ENCODE measurements at places on chromosomes 2 and 18.

DNA sequence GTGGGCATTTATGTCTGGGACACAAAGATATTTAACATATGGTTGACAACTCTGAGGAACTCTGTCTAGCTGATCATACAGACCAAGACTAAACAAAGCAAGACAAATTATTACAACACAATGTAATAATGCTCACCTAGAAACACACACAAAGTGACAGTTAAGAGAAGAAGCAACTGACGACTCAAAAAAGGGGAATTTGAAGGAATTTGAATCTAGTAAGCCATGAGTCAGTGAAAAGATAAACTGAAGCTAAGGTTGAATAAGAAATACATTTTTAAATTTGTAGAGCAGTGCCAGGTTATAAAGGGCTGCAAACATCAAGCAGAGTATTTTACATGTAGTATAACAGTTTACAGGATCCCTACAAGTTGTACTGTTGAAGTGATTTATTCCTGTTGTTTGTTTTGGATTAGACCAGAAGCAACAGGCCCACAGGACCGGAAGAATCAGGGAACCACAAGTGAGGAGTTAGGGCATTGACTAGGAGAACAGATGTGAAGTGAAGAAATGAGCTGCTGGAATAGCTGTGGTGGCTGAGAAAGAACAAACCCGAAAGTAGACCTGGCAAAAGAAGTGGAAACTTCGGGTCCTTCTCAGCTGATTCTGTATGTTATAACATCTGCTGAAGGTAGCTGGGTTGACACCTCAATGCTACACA lies 35.6 kb downstream of the IFIH1 start:
- DNase-seq, result no peak

DNA sequence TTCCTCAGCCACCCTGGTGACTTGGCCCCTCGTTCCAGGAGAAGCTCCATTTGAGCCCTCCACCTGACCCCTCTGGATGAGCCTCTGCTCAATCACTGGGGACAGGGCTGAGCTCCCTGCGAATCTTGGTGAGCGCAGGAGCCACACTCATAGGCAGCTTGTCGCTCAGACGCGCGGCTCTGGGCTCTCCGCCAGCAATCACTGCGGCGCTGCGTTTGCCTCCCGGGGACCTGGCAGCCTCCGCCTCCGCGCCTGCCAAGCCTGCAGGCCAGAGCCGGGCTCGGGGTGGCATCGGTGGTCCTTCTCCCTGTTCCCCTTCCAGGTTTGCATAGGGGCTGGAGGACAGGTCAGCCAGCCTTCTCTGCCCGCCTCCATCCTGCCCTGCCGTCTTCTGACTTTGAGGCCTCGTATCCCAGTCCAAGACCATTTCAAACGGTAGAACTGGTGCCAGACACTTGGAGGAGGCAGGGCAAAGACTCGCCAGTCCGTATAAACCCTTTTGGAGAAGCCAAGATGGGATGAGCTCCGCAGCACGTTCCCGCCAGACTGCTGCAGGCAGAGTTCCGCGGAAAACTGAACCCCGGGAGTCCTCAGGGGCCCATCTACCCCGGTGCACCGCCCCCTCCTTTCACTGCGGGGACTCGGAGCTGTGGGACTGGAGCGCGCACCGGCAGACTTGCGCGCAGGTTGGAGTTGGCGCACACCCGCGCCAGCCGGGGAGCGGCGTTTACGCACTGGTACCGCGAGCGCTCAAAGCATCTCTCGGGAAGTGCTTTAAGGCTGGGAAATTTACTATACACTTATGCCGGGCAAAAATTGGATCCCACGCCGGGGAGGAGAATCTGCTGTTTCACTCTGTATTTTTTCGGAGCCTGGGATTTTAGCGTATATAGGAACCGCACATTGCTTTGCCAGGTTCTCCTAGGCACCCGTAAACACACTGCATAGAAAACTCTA lies 1.1 kb upstream of the TACR1 start:
- peak; percentile 43 for DNase-seq

- DNase-seq, result no peak
These were observed 35.2 kb downstream of the PRELID3A start for GRCh38 chr18:12442946-12443345.

DNA sequence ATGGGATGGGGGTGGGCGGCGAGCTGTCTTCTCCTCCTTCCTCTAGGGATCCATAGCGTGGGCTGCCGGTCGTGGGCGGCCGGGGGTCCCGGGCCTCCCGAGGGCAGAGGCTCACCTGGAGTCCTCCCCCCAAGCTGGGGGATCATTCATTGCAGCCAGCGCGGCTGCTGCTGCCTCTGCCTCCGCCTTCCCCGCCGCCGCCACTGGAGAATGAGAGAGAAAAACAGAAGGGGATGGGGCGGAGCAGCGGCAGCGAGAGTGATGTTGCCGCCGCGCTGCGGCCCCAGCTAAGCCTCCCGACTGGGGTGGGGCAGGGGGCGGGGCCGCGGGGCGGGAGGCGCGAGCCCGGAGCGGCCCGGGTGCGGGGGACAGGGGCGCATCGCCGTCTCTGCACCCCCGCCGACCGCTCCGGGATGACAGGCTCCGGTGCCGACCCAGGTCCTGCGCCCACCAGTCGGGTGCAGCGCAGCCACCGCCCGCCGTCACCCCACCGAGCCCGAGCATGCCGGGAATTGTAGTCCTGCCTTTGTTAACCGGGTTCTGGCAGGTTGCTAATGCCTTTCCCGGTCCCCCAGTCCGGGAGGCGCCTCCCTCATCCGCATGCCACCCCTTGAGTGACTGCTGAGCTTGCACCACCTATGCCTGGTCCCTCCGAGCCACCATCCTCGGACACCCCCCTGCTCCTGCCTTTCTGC lies at the start of gene KIF3C:
KIF3C (minus strand) TSS at position 225 of the 695 bp plus-strand sequence. CDS start 580 bp downstream, outside the sequence.
- DNase-seq, result peak; percentile 64

DNA sequence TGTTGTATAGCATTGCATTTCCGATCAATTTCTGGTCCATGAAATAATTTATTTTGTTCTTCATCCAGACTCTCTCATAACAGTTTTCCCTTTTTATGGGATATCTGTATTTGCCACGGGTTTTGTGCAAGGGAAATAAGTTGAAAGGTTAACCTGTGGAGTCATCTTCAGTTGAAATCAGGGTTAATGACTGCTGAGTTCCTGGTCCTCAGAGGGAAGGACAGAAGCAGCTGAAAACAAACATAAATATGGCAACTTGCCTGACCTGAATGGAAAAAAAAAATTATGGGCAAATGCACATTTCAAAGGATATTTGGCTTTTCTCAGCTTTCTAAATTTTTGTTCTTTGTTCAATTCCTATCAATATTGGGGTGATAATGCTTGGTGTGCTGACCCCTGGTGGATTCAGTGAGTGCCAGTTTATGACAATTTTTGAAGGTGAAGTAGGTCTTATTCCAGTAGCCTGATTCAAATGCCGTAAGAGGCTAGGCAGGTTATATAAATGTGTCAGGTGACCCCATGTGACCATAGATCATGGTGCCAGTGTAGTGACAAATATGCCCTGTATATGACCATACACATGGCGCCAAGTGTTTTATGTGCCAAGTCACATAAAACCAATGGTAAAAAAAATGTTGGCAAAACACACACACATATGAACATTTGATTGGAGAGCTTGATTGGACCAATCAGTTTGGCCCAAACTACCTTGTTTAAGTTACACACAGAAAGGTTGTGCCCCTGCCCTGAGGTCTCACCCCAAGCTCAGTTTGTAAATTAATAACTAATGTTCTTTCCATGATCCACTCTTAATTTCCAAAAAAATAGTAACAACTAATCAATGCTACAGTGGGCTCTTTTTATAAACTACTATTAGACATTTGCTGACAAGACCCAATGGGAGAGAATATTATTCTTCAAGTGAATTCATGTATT lies 47.6 kb upstream of the FAM124B start:
- no peak for DNase-seq

DNA sequence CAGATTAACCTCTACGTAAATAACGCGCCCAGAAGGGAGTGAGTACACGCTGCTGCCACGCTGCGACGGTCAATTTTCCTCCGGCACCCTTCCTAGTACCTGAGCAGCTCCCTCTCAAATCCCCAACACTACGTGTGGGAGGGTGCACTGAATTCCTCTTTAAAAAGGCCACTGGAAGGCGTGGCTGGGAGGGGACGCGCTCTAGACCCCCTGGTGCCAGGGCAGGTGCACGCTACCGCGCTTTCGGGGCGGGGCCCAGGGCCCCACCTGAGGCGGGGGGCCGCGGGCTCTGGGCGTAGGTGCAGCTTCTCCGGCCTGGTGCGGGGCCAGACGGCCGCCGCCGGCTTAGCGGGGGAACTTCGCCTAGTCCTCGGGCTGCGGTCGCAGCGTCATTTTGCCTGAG lies 668 bp upstream of the ANKRD12 start:
- DNase-seq, result peak; percentile 58

DNA sequence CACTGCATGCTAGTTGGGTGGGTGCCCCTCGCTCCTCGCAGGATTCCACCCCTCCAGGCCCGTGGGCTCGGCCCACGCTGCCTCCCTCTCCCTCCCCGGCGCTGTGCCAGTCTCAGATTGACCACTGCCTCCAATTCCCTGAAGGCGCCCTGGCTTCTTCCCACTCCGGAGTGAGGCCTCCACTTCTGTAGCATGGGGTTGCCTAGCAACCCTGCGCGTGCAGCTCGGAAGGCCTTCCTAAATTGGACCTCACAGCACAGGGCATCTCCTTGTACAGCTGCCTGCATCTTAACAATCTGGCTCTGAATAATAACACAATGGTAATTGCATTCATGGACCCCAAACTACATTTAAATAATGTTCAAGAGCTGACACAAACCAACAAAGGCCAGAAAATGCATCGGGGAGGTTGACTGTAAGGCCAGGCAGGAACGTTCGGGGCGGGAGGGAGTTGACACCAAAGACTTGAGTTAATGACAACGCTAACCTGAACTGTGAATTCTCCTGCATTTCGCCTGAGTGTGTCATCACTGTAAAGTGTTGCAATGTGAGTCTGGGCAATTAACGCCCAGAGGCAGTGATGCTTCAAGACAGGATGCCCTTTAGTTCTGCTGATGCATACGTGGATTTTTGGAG lies 222.9 kb downstream of the ZBTB7C start:
- peak; percentile 51 for DNase-seq

DNA sequence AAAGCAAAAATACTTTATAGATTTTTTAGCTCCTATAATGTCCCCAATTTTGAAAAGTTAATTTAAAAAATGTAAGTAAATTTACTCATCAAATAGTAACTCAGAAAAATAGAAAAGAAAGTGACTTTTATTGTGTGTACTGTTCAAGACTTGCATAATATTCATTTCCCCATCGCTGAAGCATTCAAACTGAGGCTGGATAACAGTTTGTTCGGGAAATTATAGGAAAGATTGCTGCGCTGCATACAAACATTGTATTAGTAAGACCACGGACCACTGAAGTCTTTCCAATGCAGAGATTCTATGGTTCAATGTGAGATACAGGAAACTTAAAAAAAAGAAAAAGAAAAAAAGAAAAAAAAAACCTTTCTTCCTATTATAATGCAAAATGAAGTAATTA lies 10.4 kb downstream of the STK17B start:
- no peak for DNase-seq

DNA sequence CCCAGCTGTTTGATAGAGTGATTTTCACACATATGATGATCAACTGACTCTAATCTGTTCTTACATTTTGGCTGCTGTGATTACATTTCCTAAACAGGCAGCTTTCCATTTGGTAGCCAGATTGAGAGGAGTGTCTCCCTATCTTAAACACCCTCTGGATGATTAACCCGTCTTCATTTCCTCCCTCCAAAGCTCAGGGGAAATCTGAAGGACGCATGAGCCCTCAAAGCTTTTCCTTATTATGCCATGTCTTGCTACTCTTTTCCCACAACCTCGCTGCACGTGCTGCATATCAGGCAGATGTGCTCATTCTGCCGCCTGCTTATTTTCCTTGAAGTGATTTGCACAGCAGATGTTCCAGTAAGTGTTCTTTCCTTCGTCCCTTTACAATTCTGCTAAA lies 837.4 kb downstream of the LRRTM4 start:
- no peak for DNase-seq

GRCh38 chr2:200477667-200478131 lies 32.2 kb downstream of the KCTD18 start:
- no peak for DNase-seq

- no peak for DNase-seq
These were observed 151.7 kb upstream of the ITGA4 start for GRCh38 chr2:181305301-181306123.

DNA sequence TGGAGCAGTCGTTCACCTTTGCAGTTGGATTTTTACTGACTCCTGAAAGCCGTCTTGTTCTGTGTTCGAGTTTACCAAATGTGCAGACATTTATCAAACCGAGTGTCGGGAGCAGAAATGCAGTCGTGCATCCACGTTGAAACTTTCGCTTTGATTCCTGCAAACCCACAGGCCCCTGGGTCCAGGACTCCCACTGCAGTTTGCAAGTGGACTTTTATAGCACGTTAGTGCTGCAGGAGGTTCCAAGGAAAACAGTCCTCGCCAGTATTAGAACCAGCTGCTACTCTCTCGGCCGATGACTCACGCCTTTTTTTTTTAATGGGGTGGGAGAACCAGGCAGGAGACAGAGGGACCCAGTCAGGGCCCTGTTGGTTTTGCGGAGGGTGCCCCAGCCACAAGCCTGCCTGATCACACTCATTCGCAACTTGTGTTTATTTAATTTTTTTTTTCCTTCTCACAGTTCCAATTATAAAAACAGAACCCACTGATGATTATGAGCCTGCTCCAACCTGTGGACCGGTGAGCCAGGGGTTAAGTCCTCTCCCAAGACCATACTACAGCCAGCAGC lies 90.1 kb downstream of the NFATC1 start:
- no peak for DNase-seq

- DNase-seq, result peak; percentile 24
These were observed 795 bp downstream of the METTL21A start for GRCh38 chr2:207624185-207625013.

DNA sequence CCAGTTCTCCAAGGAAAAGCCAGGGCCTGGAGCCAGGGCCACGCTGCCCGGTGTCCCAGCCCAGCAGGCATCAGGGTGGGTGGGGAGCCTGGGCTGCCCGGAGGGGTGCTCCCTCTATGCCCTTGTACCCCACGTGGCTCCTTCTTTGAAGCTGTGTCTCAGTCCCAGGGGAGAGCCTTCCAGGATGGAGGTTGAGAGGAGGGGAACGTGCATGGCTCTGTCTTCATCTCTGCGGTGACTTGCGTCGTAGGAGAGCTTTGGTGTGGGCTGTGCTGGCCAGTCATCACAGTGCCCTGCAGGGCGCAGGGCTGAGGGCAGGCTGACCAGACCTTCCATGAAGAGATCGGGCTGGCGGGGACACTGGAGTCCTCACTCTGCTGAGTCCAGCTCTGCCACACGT lies 197.2 kb downstream of the LDLRAD4 start:
- no peak for DNase-seq

DNA sequence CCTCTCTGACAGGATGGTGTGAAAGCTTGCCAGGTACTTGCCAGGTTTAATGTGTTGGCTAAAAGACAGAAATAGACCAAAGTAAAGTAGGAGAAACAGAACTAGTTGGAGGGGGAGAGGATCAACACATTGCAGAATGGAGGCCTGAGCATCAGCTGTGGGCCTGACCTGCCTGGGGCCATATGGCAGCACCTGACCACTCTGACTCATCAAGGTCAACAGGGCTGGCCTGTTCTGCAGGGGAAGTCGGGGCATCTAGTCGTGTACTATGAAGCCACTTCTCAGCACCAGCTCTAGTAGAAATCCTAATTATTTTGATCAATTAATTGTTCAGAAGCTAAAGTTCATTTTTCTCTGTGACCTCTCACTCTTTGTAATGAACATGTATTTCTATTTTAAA lies 35.8 kb upstream of the NOSTRIN start:
- DNase-seq, result no peak
